ENCODE measurements at places on chromosomes 13 and 19.

DNA sequence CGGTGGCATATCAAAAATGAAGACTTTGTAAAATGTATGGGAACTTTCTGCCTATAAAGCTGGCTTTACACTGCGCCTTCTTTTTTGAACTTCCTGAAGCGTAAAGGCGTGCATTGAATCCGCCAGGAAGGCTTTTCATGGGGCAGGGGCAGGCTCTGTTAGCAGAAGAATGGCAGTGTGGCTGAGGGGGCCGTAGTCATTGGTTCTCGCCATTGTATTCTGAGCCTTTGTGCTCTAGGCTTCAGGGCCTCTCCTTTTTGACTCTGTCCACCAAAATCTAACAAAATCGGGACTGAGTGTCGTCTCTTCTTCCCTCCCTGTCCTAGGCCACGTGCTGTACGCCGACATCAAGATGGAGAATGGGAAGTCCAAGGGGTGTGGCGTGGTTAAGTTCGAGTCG, 14.1 kb downstream of the PRAM1 start:
- DNase-seq: no peak

DNA sequence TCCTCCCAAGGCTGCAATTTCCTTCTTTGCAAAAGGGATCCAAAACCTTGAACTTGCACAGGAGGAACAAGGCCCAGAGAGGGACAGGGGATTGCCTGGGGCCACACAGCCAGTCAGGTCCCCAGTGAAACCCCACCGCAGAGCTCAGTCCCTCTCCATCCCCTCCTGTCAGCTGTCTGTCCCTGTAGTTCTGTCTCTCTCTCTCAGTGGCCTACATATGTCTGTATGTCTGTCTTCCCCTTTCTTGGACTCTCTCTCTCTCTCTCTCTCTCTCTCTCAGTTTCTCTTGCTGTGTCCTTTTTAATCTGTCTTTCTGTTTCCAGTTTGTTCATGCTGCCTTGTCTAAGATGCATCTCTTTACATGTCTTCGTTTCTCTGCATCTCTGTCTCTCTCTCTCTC, 11.5 kb downstream of the CEACAM19 start:
- no peak for DNase-seq

DNA sequence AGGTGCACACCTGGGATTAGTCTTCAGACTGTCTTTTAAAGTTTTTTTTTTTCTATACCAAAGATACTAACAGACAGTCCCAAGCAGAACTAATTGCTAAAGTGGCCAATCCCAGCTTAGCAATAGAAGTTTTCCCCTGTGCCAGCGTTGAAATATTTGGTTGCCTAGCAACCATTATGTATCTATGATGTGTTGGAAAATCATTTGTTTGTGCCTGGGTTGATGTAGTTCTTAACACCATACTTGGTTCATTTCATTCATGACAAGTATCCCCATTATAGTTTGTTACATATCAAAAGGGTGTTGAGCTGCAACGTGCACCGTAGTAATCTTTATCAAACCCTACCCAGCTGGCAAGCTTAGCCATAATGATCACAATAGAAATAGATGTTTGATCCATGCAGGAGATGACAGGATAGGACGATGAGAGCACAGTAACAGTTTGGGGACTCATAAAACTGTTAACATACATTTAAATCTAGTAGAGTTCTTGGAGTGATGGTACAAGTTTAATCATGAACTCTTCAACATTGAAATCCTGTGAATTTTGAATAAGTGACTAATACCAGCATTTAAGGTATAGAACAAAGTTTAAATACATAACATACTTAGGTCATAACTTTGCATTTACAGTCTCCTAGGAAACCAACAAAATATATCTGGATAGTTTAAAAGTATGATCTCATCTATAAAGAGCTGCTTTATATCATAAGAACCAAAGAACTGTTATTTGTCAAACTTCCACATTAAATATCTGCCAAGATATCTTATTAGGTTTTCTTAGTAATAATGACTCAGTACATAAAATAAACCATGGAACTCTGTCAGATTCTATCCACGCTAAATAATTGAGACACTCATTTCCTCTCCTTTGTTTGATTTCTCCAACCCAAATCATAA, 73.4 kb downstream of the MBNL2 start:
- no peak for DNase-seq

GRCh38 chr13:98275681-98276171, 98.7 kb upstream of the RNF113B start:
- no peak for DNase-seq

- DNase-seq: no peak
Measured at GRCh38 chr19:9835507-9835949, 410 bp downstream of the PIN1 start.

DNA sequence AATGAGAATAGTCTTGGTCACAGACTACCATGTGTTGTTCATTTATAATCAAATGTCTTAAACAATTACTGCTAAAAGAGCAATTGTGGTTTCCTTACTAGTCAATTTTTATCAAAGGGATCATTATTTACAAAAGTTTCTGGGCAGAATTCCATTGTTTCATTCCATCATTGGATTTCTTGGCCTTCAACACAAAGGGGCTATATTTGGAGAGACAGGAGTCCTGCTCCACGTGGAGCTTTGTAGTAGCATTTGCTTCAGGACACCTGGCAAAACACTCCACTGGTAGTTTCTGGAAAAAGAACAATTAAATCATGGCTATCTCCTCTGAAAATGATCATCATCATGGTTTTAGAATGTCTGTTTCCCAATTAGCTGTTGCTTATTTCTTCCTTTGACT, 22.3 kb upstream of the STARD13 start:
- DNase-seq: no peak

GRCh38 chr19:36060430-36060829, 5.7 kb downstream of the WDR62 start:
- DNase-seq: peak; percentile 84

- no peak for DNase-seq
Measured at GRCh38 chr19:18194554-18195238, 1.7 kb downstream of the MPV17L2 start.

GRCh38 chr19:32624410-32624809, 43.4 kb downstream of the PDCD5 start:
- DNase-seq: no peak

GRCh38 chr19:57103573-57104277, 16.1 kb upstream of the USP29 start:
- DNase-seq: peak; percentile 52

DNA sequence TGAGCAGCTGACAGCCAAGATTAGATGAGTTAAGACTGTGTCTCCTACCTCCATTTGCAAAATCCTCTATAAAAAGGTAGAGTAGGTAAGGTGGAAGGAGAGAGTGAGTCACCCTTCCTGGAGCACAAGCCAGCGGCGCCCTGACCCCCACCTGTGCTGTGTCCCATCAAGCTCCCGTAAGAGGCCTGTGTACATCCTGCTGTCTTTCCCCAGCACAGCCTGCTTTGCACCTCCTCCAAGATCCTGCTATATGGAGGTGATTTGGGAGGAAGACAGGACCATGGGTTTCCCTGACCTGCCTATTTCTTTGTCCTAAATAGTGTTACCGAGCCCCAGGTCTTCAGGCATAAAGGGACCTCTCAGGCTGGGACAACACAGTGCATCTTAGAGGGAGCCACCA, 62.3 kb upstream of the UQCRFS1 start:
- no peak for DNase-seq

DNA sequence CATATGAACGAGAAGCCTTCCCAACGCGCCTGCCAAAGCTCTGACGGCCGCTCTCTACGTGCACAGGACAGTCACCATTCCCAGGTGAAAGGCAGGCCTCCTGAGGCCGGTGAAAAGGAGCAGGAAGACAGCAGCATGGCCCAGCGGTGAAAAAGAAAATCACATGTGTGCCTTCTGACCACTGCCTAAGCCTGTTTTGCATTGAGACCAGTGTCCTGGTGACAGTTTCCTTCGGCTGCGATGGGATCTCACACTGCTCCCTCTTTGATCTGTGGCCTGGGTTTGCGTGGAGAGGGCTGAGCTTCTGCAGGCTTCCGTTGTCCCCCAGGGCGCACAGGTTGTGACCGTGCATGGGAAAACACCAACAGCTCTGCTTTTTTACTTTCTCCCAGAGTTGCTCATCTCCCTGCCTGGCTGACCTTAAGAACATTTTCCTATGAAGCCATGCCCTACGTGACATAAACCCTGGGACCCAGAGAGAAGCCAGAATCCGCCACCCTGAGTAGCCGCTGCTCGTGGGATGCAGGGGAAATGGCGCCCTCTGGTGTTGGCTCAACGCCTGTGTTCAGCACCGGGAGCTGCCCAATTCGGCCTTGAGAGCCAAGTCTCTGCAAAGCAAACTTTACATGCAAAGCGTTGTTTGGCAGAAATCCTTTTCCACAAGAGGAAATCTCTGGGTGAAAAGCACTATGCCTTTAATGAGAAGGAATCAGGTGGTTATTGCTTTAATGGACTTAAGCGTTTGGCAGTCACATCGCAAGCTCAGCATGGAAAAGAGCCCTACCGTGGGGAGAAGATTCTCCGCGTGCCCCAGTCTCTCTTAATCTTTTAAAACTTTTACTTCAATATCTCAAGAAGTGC, 112.2 kb upstream of the GPR12 start:
- DNase-seq: peak; percentile 62

GRCh38 chr13:34035676-34036325, 217.9 kb downstream of the RFC3 start:
- no peak for DNase-seq

GRCh38 chr19:48872884-48873475, 759 bp downstream of the PPP1R15A start:
- peak; percentile 87 for DNase-seq
